Activated T-helper 1 cell treated with anti-CD3 and anti-CD28 coated beads, Interleukin-2, amount 50 U/mL, for 16 hours (primary cell): ENCODE measurements at places on chromosomes 12 and 14.

- DNase-seq, result no peak
These were observed 133.8 kb downstream of the SAMD4A start for GRCh38 chr14:54700717-54701116.

GRCh38 chr12:113936460-113936859 is 29.7 kb downstream of the RBM19 start:
- DNase-seq, result no peak

- peak; percentile 31 for DNase-seq
These were observed 16.6 kb downstream of the FBRSL1 start for GRCh38 chr12:132506328-132507160.

DNA sequence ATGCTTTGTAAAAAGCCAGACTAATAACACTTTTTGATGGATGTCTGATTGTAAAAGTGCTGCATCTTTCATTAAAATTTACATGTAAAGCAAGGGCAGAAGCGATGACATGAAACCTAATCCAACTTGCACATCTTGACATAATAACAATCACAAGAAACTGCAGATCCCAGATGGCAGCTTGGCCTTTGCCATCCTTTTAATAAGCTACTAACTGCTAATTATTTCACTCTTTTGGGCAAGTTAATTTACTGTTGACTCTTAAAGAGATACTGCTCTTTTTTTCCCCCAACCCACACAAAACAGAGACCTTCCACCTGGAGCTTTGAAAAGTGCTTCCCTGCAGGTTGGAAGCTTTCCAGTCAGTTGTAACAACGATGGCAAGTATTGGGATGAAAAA is 137.5 kb downstream of the NRXN3 start:
- DNase-seq, result no peak

DNA sequence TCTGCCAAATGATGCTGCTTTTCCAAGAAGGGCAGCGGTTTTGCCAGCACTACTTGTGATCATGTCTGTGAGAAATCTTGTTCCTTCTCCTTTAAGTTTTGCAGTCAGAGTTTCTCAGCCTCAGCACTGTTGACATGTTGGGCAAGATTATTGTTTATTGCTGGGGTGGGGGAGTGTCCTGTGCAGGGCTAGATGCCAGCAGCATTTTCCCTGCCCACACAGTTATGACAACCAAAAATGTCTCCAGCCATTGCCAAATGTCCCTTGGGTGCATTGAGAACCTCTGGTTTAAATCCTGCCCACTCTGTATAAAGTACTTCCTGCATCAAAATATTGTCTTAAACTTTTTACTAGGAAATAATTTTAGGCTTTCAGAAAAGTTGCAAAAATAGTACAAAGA is 20.0 kb downstream of the TMEM132C start:
- no peak for DNase-seq

DNA sequence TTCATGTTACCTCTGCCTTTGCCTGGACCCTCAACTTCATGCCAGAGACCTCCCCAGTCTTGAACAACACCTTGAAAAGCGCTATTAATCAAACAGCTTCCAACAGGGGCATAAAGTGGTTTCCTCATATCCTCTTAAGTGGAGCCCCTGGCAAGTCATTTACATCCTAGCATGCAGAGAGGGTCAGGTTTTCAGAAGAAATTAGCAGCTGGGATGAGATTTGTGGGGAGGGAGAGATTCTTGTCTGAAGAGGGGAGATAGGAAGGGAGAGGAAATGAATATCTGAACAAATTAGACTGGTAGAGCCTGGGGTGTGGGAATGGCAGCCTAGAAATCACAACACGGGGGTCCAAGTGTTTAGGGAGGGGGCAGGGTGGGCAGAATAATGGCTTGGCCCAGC is 45.6 kb downstream of the CALM1 start:
- no peak for DNase-seq

GRCh38 chr14:55686713-55687112 is 106.7 kb downstream of the KTN1 start:
- no peak for DNase-seq

GRCh38 chr12:53862831-53863230 is 75.8 kb upstream of the HOXC13 start:
- DNase-seq, result no peak

- DNase-seq, result no peak
These were observed 21.3 kb upstream of the RIN3 start for GRCh38 chr14:92492258-92492657.

DNA sequence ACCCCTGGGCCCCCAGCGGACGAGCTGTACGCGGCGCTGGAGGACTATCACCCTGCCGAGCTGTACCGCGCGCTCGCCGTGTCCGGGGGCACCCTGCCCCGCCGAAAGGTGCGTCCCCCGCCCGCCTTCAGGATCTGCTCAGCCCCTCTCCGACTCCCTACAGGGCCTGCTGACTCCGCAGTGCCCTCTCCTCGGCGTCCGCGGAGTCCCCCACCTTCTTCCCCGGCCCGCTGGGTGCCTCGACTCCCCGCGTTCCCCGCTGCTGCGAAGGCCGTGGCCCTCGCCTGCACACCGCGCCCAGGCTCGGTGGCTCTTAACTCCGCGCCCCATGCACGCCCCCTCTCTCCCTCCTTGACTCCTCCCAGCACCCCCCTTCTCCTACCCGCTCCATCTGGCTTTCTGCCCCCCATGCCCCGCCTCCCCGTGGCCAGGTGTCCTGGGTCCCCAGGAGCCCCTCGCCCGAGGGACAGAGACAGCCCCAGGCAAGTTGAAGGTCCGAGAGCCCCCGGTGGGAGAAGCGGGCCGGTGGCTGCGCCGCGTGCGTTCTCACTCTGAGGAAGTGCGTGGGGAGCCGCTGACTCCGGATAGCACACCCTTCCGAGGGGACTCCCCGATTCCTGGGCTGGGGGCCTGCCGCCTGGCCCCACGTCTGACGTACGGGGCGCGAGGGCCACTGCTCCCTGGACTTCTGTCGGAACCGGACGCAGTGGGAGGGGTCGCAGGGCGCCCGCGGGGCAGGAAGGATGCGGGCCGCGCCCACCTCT is 594 bp downstream of the TAMALIN start:
- peak; percentile 33 for DNase-seq

- no peak for DNase-seq
These were observed 501 bp downstream of the C1R start for GRCh38 chr12:7091660-7092228.

GRCh38 chr12:3671330-3672112 is 81.4 kb downstream of the CRACR2A start:
- no peak for DNase-seq

- DNase-seq, result no peak
These were observed 12.9 kb downstream of the PHLDA1 start for GRCh38 chr12:76018672-76019071.

GRCh38 chr12:8828257-8829124 is 6.1 kb downstream of the A2ML1 start:
- DNase-seq, result no peak

- DNase-seq, result no peak
These were observed 61.2 kb upstream of the GRIP1 start for GRCh38 chr12:66739940-66740651.

- no peak for DNase-seq
These were observed 1009.1 kb upstream of the FLRT2 start for GRCh38 chr14:84520711-84521338.

DNA sequence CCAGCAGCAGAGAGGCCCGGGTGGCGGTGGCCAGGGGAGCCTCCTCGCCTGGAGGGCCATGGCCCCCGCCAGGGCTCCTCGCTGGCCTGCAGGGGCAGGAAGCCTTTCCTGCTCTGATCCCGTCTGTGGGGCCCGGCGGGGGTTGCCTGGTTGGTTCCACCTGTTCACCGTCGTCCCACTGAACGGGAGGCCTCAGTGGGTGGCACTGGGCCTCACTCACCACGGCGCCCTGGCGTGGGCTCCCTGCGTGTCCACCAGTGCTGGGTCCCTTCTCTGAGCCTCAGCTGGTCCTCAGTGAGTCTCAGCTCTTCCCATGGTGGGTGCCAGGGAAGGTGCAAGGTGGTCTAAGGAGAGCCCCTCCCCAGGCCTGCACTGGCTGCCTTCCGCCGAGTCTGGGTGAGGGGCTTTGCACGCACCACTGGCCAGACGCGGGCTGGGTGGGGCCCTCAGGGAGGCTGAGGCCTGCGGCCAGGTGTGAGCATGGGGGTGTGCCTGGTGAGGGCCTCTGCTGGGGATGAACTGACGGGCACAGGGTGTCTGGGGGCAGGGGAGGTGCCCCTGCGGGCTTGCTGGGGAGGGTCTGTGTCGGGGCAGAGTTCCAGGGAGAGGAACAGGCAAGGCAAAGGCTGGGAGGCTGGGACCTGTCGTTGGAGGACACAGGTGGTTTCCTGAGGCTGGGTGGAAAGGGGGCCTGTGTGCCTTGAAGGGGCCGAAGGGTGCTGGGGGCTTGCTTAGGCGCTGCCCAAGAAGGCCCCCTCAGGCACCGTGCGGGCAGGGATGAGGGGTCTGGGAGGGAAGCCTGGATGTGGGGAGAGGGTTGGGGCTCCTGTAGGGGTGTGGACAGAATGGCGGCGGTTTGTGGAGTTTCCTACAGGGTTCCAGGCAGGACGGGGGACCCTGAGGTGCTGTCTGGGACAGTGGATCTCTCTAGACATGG is 339.8 kb downstream of the TMEM121 start:
- DNase-seq, result no peak

GRCh38 chr12:66144791-66145754 is 14.5 kb upstream of the LLPH start:
- no peak for DNase-seq

DNA sequence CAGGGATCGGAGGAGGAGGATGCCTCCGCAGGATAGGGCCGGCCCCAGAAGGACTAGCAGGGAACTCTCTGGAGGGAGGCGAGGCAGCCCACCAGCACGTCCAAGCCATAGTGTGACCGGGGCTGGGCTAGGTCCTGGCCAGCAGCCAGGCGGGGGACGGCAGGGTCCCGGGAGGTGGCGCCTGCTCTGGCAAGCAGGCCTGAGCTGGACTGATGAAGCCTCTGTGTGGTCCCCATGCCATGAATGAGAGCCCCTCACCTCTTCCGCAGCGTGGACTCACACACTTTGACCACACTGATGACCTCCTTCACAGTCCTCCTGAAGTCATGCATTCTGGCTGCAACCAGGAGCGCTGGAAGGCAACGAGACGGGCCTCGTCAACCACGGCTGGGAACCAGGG is 19.8 kb upstream of the BTBD6 start:
- DNase-seq, result no peak

DNA sequence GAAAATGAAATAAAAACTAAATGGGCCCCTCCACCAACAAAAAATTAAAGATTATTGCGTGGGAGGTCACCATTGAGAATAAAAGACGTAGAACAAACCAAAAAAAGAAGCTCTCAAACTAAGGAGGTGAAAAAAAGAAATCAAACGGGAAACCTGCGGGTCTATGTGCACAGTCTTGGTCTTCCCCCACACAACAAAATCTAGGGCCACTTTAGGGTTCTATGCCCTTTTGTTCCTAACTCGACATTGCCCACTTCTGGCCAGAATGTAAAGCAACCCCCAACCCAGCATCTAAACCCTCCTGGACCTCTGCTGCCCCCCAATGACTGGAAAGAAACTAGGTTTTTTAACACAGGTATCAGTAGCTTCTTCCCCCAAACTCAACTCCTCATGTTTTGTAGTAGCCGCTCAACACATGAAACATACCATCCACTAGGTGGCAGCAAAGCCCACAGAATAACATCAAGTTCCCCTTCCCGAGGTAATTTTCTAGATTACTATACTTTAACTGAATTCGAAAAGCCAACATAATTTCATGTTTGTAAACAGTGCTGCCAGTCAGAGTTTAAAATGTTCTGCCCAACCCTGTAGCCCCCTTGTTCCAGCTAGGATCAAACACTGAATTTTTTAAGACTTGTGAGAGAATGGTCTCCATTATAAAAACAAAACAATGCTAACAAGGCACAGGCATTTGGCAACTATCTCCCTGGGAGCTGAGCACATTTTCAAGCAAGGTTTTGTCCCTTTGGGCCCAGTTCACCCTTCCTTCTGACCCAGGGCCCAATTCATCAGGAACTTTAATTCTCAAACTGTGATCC is 18.7 kb downstream of the DAD1 start:
- DNase-seq, result no peak

- no peak for DNase-seq
These were observed 41.1 kb downstream of the GRIP1 start for GRCh38 chr12:66637699-66638301.

DNA sequence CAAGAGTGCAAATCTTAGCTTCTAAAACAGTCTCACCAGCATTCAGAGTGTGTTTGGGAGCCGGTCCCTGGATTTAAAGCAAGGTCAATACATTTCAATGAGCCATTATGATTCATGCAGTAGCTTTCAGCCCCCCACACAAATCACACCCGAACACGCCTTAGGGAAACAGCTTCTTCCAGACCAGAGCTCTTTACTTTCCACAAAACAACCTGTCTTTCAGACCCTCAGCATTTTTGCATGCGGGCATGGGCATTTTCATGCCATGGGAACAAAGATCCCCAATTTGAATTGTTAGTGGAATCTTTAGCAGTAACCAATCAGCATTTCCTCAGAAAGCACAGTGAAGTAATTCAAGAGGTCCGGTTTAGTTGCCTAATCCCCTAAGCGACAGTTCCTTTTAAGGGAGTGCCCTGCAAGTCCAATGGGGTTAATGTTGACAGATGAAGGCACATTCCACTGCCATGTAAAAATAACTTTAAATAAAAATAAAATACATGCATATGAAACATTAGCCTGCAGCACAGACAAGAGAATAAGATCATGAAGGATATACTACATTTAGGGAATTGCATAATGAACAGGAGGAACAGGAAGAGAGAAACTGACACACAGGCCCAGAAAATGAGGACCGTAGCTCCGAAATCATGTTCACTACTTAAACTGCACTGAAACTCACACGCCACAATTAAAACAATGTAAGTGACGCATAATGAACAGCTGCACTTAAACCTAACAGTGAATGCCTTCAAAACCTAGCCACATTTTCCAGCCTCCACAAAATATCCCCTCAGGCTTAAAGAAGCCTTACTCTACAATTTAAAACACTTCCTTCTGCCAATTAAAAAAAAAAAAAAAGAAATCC is 4.0 kb downstream of the VPS37B start:
- DNase-seq, result no peak

DNA sequence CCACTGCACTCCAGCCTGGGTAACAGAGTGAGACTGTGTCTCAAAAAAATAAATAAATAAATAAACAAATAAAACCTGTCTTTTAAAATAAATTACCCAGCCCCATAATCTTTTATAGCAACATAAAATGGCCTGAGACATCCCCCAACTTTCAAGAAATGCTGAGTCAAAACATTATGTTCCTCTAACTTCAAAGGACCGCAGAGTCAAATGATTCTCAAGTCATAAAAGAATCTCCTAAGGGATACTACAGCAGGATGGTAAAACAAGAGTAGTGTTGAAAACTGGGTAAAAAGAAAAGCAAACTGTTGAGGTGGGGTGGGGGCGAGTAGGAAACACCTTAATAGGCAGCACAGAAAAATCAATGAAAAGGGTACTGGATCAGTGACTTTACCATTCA is 9.5 kb downstream of the BLTP3B start:
- DNase-seq, result no peak

GRCh38 chr12:75478116-75478794 is 2.3 kb upstream of the GLIPR1 start:
- DNase-seq, result no peak

GRCh38 chr14:46782281-46782680 is 130.7 kb upstream of the RPL10L start:
- no peak for DNase-seq

- no peak for DNase-seq
These were observed 21.6 kb downstream of the NTF3 start for GRCh38 chr12:5453466-5453865.

GRCh38 chr14:55799508-55800095 is 219.6 kb downstream of the KTN1 start:
- DNase-seq, result no peak
